T follicular helper cell (primary cell): ENCODE measurements at places on chromosomes 4 and X.

GRCh38 chr4:2686379-2687265, 69.5 kb downstream of the TNIP2 start:
- no peak for DNase-seq

- DNase-seq, result no peak
Observed at GRCh38 chrX:119229253-119229615, 6.9 kb upstream of the PGRMC1 start.

- no peak for DNase-seq
Observed at GRCh38 chr4:106048250-106048971, 153.1 kb downstream of the NPNT start.

- DNase-seq, result no peak
Observed at GRCh38 chrX:50211510-50211909, 6.9 kb downstream of the CCNB3 start.

DNA sequence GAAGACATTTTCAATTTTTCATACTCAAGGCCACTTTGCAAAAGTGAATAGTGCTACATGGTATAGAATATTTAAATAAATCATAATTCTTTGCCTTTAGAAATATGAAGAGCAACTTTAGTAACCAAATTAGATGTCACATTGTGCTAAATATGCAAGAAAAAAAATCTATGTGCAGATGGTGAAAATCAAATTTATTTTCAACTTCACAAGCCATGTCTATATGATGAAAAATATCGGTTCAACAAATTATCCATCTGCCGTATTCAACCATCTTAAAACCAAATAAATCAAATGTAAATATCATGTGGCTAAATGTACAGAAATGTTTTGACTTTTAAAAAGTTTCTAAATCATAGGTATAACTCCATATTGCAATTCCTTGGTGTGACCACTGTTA, 398.2 kb downstream of the PABPC4L start:
- no peak for DNase-seq

- DNase-seq, result no peak
Observed at GRCh38 chr4:37889849-37890800, 759 bp upstream of the TBC1D1 start.
